ENCODE measurements at places on chromosomes 6 and 20. TPM values are rescaled to one million over a fixed set of nuclear protein-coding genes. Genes with fewer than 3 reads are reported as not detected.

SF3B5 gene
- total RNA-seq = 168 TPM

OXT gene
- not detected for total RNA-seq

- no peak for DNase-seq
Measured at GRCh38 chr6:44921798-44922197, 406.3 kb upstream of the RUNX2 start.

DNA sequence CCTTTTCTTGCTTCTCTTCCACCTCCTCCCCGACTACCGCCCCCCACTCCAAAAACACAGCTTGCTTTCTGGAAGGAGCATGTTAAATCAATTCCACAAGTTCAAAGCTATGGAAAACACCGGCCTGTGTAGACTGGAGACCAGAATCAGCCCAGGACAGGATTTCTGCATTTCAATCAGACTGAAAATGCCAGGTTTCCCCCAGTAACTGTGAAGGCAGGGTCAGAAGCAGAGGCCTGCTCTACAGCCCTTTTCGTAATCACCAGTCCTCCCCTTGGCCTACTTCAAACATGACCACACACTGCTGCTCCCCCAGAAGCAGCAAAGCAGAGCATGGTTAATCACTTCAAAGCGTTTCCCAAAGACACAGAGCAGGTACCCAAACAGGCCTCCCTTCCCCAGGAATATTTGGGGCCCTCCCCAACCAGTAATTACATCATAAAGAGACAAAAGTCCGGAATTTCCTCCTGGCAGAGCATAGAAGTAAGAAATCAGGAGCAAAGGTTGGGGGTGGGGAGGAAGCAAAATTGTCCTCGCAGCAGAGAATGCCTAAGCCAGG is 38.4 kb downstream of the ZMYND8 start:
- no peak for DNase-seq

GRCh38 chr6:15386110-15386755 is 140.4 kb downstream of the JARID2 start:
- no peak for DNase-seq

VIP gene
- total RNA-seq = not detected

TAF11 gene
- total RNA-seq = 20.0 TPM

TRAM2 gene
- 58.5 TPM for total RNA-seq

GRCh38 chr20:21090111-21090618 is 16.0 kb downstream of the LINC00237 start:
- DNase-seq = no peak

DNA sequence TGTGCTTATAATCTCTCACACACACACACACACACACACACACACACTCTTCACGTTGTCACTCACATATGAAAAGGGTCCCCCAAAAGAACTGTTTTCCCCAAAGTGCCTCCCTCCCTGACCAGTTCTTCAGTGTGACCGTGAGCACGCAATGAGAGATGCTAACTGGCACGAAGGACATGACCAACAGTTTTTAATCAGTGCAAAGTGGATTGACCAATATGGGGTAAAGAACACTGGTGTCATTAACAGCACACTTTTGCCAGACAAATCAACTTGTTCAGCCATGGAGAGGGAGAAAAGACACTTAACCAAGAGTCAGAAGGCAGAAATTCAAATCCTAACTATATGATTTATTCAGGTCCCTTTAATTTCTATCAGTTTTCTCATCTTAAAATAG is 15.0 kb downstream of the EXOC2 start:
- DNase-seq = no peak

DNMT3B gene
- 3.9 TPM for total RNA-seq

BYSL gene
- total RNA-seq = 60.0 TPM

DNA sequence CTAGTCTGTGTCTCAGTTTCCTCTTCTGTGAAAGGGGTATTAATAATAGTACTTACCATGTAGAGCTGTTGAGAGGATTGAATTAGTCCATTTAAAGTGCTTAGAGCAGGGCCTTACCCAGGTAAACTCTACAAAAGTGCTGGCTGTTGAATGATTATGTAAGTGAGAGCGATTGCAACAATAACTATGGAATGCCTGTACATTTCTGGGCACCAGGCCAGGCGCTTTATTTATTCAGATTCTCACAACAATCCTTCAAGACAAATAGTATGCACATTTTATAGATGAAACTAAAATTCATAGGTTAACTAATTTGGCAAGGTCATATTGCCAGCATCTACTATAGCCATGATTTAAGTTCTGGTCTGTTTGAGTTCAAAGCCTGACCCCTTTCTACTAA is 78.3 kb upstream of the MMS22L start:
- no peak for DNase-seq

DNA sequence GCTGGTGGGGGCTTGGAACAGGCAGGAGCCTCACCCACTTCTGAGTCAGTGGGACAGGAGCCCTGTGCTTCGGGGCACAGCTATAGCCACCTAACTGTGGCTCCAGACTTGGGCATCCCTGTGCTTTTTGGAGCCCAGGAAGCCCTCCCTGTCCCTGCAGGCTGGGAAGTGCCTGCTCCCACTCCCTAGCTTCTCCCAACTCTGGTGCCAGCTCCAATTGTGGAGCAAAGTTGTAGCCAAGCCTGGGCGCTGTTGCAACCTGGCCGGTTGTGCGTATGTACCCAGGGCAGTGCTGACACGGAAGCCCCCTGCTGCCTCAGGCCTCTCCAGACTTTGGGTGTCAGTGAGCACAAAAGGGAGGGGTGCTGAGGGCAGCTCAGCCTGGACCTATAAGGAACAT is 601.7 kb upstream of the GJE1 start:
- no peak for DNase-seq

- no peak for DNase-seq
Measured at GRCh38 chr20:1724901-1725300, 67.3 kb upstream of the SIRPG start.

DNA sequence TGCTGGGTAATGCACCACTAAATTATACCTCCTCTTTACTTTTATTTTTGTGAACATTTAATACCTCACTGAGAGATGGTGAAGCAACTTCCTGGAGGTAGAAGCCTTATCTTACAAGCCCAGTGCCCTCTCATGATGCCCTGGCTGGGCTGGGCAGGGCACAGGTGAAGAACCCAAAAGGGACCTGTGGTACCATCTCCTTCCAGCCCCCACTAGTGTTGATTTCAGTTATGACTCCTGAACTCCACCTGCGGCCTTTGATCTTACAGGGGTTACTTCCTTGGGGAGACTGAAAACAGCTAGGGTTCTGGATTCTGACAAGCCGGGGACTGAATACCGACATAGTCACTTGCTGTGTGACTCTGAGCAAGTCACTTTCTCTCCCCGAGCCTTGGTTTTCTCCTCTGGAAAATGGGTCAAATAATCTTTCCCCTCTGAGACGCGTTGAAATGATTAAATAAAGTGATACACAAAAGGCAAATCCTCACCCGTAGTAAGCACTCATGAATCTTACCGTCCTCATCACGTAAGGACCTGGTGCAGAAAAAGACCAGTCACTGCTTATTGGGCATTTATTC is 1.2 kb downstream of the SLC13A3 start:
- DNase-seq = no peak

DNA sequence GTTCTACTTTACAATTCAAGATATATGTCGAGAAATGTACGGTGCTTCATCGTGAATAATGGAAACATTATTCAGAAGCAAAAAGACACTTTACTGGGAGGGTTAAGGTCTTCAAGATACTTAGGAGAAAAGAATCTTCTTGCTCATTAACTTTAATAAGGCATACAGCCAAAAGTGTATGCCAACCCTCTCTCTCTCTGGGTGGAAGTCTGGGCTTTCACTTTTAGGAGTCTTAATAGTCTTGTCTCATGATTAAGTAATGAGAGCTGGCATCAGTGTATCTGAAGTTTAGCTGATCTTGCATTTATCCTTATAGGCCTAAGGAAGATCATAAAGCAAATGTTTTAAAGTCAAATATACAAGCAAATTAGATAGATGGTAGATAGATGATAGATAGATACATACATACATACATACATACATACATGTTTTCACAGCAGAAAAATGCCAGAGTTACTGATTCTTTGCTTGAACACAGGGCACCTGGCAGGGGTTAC is 21.5 kb downstream of the OLIG3 start:
- no peak for DNase-seq

VGLL2 gene
- not detected for total RNA-seq

EPM2A gene
- total RNA-seq = 9.8 TPM

GRCh38 chr6:34834789-34835518 is 43.1 kb downstream of the BLTP3A start:
- peak; percentile 58 for DNase-seq

DNA sequence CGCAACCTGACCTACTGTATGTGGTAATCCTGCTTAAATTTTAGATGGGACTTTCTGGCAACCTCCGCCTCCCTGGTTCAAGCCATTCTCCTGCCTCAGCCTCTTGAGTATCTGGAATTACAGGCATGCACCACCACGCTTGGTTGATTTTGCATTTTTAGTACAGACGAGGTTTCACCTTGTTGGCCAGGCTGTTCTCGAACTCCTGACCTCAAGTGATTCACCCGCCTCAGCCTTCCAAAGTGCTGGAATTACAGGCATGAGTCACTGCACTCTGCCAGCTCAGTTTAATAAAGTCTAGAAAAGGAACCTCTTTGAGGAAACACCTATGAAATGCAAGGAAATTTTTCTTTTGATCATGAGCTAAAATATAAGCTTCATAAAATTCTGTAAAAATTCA is 9.0 kb upstream of the PLCB4 start:
- DNase-seq = peak; percentile 78

- DNase-seq = no peak
Measured at GRCh38 chr6:26158076-26158580, 70.9 kb downstream of the HFE start.

DNA sequence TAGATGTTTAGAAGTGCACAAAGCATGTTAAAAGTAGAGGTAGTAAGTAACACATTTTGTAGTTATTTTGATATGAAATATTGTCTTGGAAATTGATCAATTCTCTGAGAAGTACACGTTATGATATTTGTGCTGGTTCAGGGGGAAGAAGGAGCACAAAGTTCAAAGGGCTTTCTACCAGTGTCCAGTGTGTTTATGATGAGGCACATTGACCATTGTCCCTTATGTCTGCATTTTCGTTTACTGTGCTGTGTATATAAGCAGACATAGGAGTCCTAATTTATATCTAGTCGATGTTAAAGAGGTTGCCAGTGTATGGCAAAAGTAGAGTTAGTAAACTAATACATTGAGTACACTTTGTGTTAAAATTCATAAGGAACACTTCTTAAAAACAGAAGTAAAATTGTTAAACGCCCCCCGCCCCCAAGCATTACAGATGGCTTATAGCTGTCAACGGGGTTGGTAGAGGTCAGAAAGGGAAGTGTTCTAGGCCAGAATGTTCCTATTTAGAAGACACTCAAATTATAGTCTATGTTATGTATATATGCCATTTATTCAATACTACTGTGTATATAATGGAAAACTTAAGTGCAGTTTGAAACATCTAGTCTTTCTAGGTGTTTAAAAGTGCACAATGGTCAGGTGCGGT is 13.3 kb upstream of the HMGN4 start:
- DNase-seq = no peak

APOM gene
- total RNA-seq = 2.5 TPM

DNA sequence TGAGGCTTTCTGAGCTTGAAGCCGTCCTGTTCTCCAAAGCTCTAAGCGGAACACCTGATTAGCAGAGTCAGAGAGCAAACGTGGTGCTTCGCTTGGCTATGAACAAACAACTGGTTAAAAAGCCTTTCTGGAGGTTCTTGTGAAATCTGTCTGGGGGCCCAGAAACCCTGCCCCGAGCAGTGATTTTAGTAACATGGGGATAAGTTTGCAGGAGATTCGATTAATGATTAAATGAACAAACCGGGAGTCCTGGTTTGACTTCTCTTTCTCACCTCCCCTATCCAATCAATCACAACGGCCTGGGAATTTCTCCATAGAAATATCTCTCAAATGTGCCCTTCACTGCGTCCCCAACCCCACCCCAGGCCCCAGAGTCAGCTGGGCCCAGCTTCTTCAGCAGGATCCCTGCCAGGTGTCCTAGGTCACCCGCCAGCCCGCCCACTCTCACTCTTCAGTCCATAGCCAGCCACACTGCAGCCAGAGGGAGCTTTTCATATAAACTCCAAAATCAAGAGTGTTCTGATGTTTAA is 43.6 kb downstream of the ZDHHC14 start:
- no peak for DNase-seq

- DNase-seq = no peak
Measured at GRCh38 chr6:123168892-123169773, 173.1 kb downstream of the CLVS2 start.

GRCh38 chr20:2004171-2004570 is 10.3 kb upstream of the PDYN start:
- DNase-seq = no peak

ETV7 gene
- not detected for total RNA-seq

CST4 gene
- not detected for total RNA-seq

DNA sequence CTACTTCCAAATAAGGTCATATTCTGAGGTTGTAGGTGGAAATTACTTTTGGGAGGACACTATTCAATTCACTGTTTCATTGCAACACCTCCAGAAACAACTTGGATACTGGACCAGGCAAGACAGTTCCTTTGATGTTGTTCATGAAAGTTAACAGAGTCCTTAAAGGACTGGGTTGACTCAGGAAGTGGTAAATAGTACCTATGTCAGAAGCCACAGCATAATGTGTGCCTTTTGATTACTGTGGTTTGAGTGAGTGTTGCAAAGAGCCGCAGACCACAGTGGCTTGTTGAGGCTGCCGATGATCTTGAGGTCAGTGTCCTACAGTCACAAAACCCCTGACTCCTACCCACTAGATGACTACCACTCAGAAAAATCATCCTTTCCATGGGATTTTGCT is 10.9 kb downstream of the IL20RA start:
- DNase-seq = peak; percentile 84

GPX5 gene
- not detected for total RNA-seq

FOXA2 gene
- total RNA-seq = 4.2 TPM

DNA sequence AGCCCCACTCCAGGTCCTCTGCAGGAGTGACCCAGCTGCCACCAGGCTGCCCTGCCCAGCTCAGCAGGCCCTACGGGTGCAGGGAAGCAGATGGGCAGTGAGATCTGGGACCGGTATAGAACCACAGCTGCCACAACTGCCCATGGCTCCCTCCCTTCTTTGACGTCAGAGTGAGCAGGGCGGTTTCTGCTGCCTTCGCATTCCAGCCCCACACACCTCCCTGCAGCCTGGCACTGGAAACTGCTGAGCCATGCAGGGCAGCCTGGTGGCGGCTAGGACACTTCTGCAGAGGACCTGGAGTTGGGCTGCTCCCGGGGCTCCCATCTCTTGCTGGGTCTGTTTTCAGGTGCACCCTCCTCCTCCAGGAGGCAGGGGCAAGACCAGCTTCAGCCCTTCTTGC is 101.6 kb upstream of the CD93 start:
- DNase-seq = no peak

OOEP gene
- total RNA-seq = not detected

- DNase-seq = no peak
Measured at GRCh38 chr6:11215773-11216172, 16.7 kb downstream of the NEDD9 start.

GRCh38 chr6:167227984-167228383 is 63.1 kb upstream of the UNC93A start:
- no peak for DNase-seq

GRCh38 chr6:77454386-77454785 is 8.9 kb downstream of the HTR1B start:
- DNase-seq = no peak

PMEPA1 gene
- 6.3 TPM for total RNA-seq

DNA sequence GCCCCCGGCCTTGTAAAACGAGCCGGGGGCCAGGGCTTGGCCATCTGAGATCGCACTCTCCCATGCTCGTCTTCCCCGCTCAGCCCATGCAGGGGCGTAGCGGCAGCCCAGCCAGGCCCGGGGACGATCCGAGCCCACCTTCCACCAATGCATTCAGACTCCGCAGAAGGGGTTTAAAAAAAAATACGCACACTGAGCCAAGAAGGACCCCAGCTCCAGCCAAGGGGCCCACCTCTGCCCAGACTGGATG is 320 bp downstream of the GSTA4 start:
- DNase-seq = no peak

GRCh38 chr20:41167481-41168253 is 30.3 kb downstream of the PLCG1 start:
- no peak for DNase-seq

BTNL2 gene
- not detected for total RNA-seq

All from HT1080 (cell line).